Glomerular endothelial cell (primary cell): ENCODE measurements at places on chromosomes 2 and 18. TPM values are rescaled to one million over a fixed set of nuclear protein-coding genes. Genes with fewer than 3 reads are reported as not detected.

Gene SRBD1
- total RNA-seq: 13.7 and 16.6 TPM in 2 replicates

DNA sequence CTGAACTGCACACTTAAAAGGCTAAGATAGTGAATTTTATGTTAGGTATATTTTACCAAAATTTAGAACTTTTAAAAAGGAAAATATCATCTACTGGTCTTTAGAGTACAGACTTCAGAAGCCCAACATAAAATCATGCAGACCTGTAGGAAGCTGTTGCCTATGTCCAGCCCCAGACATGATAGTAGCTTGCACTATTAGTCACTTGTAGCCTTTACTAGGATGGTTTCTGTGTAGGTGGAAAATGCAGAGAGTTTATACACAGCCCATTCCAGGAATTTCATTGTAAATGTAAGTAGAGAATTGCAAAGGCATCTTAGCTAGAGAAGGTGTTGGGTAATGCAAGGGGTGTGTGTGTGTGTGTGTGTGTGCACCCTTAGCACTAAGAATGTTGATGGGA, 640.2 kb downstream of the RNF144A start:
- DNase-seq: no peak

Gene ANKRD36B
- total RNA-seq: 38.1 and 51.2 TPM in 2 replicates

Gene ACMSD
- total RNA-seq: not detected in 2 replicates

- no peak for DNase-seq
Observed at GRCh38 chr2:65639156-65639864, 206.9 kb upstream of the SPRED2 start.

DNA sequence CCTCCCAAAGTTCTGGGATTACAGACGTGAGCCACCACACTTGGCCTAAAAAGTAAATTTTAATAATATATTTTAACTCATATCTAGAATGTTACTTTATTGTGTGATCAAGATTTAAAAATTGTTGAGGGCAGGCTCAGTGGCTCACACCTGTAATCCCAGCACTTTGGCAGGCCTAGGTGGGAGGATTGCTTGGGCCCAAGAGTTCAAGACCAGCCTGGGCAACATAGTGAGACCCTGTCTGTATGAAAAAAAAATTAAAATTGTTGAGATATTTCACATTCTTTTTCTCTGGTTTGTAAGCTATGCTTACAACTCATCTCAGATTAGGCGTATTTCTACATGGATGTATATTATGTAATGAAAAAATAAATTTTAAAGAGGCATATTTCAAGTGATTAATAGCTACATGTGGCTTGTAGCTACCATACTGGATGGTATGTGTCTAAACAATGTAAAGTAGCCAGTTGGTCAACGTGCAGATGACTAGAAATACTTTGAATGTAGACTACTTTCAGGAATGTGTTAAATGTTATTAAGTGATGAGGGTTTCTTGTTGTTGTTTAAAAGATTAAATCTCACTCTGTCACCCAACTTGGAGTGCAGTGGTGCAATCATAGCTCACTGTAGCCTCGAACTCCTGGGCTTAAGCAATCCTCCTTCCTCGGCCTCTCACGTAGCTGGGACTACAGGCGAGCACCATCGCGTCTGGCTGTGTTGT, 5.9 kb downstream of the RAB10 start:
- DNase-seq: no peak
